ENCODE measurements at places on chromosomes 7 and 10. TPM values are rescaled to one million over a fixed set of nuclear protein-coding genes. Genes with fewer than 3 reads are reported as not detected.

Gene CPVL
- not detected for total RNA-seq

Gene ACSM6
- total RNA-seq, result not detected

Gene STAG3
- 1.8 TPM for total RNA-seq

Gene RTKN2
- 0.18 TPM for total RNA-seq

Gene CLDN4
- total RNA-seq, result under 0.01 TPM

Gene NPSR1
- not detected for total RNA-seq

Gene PVRIG
- not detected for total RNA-seq

Gene TMEM168
- total RNA-seq, result 14.6 TPM

Gene GPR146
- total RNA-seq, result 6.5 TPM

Gene MINDY4
- 7.9 TPM for total RNA-seq

Gene DPY19L1
- total RNA-seq, result 57.3 TPM

Gene ZNF479
- not detected for total RNA-seq

Gene DDX50
- 39.5 TPM for total RNA-seq

Gene NPC1L1
- total RNA-seq, result 0.18 TPM

Gene CALHM3
- total RNA-seq, result not detected

Gene CCAR1
- total RNA-seq, result 20.0 TPM

Gene GPR15LG
- total RNA-seq, result not detected

Gene SCART1
- 0.54 TPM for total RNA-seq

Gene CBLL1
- 7.9 TPM for total RNA-seq

Gene ATRNL1
- total RNA-seq, result under 0.01 TPM

Gene CRHR2
- total RNA-seq, result not detected

Gene HTR5A
- not detected for total RNA-seq

Gene CC2D2B
- not detected for total RNA-seq

Gene CHAT
- total RNA-seq, result not detected

Gene BAMBI
- total RNA-seq, result 64.5 TPM

Gene SUN3
- total RNA-seq, result not detected

Gene ATP6V0A4
- total RNA-seq, result not detected

Gene NUTM2E
- total RNA-seq, result not detected

Gene UTF1
- total RNA-seq, result not detected

Gene WNT8B
- total RNA-seq, result not detected

Gene GLUD1
- 131 TPM for total RNA-seq

Gene MEOX2
- 0.81 TPM for total RNA-seq

Gene CARD11
- total RNA-seq, result 0.49 TPM

Gene CDK14
- total RNA-seq, result 17.7 TPM

Gene NXPH1
- total RNA-seq, result not detected

Gene PPP1R3C
- total RNA-seq, result 46.4 TPM

Gene ZNF239
- 1.8 TPM for total RNA-seq

Gene GSTO2
- total RNA-seq, result 0.32 TPM

Gene AGBL3
- under 0.01 TPM for total RNA-seq

Gene ZRANB1
- 17.5 TPM for total RNA-seq

Gene TLL2
- under 0.01 TPM for total RNA-seq

Gene SLC26A5
- not detected for total RNA-seq

Gene A1CF
- not detected for total RNA-seq

Gene FAM25A
- total RNA-seq, result not detected

Gene TMEM178B
- not detected for total RNA-seq

Gene PTF1A
- not detected for total RNA-seq

Gene PPP1R17
- not detected for total RNA-seq

Gene CPED1
- 10.5 TPM for total RNA-seq

Gene MDFIC
- total RNA-seq, result 25.1 TPM

Gene MALRD1
- total RNA-seq, result not detected

Gene NRF1
- total RNA-seq, result 14.8 TPM

Gene OR2A5
- total RNA-seq, result not detected

Gene RADIL
- 8.8 TPM for total RNA-seq

Gene PON1
- total RNA-seq, result not detected

Gene IQUB
- under 0.01 TPM for total RNA-seq

Gene SFRP5
- 0.90 TPM for total RNA-seq

Gene RGR
- not detected for total RNA-seq

Gene MSMB
- not detected for total RNA-seq
